Substantia nigra (tissue), 51 donors: ENCODE measurements at places on chromosomes 2 and 18.

DNA sequence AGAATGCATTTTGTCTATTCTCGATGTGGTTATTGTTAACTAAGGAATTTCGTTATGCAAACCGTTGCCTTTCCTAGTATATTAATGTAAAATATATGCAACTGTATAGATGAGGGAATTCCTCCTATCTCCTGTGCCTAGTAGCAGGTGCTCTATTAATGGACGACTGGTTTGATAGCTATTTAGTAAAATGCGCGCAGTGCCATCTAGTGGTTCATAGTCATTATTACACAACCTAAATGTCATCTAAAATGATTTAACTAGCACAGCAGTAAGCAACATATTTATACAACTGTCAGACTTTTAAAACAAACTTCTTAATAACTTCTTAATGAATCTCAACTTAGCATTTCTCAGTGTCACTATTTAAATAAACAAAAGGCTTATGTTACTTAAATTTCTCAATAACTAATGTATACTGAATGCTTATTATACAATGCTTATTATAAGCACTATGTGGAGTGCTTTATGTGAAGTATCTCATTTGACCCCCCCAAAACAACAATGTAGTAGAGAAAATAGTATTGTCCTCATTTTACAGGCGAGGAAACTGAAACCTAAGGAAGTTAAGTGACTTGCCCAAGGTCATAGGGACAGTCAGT is 77.9 kb downstream of the DTNA start:
- no peak for DNase-seq

DNA sequence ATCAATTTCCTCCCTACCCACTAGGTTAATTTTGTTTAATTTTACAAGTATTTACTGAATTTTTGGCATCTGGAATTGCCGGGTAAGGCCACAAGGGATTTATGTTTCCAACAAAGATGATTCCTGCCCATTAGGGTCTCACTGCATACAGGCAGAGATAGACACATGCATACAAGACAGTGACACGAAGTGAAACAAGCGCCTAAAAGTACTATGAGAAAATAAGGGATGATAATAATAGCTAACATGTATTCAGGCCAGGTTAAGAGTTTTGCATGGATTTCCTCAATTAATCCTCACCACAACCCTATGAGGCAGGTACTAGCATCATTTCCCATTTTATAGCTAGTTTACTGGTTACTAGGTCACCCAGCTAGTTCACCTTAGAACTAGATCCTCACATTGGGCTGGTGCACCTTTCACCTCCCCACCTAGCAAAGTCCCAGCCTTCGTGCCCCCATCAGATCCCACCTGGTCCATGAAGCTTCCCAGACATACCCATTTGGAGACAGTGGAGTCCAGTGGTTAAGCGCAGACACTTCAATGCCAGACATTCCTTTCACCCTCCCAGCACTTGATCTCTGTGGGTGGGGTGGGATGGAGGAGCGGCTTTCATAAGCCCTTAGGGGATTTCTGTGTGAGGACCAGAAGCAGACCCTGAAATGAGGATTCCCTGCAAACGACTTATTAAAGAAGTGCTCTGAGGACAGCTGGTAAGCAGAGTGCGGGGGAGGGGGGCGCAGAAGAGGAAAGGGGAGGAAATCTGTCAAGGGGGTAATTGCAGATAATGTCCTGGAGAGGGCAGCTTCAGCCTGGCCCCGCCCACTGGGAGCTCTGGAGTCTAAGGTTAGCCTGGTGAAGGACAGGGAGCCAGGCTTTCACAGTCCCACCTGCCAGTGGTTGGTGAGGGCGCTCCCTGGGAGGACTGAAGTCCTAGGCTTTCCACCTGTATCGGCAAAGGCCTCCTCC is 5.8 kb upstream of the DGUOK start:
- no peak for DNase-seq

DNA sequence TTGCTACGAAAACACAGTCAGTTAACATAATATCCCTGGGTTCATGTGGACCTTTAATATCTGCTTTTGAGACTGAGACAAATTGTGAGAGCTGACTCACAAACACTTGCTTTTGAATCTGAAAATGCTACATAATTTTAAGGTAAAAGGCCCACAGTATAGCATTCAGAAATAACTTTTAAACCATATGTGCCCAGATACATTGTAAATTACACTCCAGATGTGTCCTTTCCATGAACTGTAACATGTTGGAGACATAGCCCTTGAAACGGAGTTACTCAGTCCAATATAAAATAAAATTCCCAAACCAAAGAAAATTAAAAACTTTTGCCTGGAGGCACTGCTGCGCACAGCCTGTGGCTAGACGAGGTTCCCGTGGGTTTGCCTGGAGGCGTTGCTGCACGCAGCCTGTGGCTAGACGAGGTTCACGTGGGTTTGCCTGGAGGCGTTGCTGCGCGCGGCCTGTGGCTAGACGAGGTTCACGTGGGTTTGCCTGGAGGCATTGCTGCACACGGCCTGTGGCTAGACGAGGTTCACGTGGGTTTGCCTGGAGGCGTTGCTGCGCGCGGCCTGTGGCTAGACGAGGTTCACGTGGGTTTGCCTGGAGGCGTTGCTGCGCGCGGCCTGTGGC is 131.9 kb upstream of the ALKAL2 start:
- DNase-seq: no peak

DNA sequence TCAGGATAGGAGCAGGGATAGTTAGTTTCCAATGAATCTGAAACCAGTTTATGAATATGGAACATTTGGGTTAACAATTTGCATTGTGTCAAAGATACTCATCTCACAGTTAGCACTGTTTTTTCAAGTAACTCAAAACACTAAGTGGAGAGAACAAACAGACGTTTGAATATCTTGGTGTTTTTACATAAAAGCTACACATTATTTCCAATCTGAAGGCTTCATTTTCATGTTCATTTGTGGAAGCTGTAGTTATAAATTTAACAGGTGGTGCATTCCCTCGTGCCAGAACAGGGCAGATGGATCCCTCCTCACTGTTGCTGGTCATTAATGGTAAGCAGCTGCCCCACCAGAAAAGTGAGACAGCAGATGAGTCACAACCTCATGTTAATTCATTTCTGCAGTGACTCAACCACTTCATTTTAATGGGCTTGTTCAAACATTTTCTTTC is 286.9 kb downstream of the TMX3 start:
- no peak for DNase-seq

DNA sequence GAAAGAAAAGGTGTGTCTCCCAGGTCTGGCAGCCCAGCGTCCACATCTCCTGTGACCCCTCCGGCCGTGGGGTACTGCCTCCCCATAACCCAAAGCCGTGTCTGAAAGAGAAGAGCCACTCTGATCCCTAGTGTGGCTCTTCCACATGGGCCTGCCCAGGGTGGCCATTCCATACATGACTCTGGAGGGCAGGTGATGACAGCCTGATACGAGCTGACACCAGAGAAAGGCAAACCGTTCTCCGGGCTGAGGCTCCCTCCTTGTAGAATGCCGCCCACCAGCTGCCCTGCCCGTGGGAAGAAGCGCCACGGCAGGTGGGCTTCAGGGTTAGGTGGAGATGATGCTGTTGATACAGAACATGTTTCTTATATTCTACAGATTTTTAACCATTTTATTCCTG is 451.6 kb upstream of the SALL3 start:
- DNase-seq: no peak
